ENCODE measurements at places on chromosomes 6 and 20. TPM values are rescaled to one million over a fixed set of nuclear protein-coding genes. Genes with fewer than 3 reads are reported as not detected.

MMS22L gene
- total RNA-seq: 9.2 TPM

GRCh38 chr20:46349035-46349741 is 40.9 kb upstream of the CDH22 start:
- no peak for DNase-seq

SNAI1 gene
- 4.5 TPM for total RNA-seq

DNA sequence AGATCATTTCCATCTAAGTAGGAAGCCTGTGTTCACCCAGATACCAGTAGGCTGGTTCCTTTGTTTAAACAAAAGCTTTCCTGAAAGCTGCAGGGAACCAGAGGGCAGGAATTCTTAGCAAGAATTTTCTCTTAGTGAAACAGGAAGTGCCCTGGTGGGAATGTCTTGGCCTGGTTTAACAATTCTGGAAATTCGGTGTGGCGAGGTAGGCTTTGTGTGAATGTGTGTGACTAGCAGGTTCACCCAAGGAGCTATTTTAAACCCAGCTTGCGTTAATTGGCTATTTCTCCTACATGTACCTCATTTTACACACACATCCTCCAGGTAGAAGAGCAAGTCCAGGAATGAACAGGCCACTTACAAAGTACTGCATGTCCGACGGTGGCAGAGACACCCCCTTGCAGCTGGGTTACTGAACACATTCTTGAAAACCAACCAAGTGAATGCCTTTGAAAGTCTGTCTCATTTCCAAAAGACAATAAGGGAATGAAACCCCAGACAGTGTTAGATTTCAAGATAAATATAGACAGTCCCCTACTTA is 64.6 kb downstream of the GFOD1 start:
- DNase-seq: no peak

DNA sequence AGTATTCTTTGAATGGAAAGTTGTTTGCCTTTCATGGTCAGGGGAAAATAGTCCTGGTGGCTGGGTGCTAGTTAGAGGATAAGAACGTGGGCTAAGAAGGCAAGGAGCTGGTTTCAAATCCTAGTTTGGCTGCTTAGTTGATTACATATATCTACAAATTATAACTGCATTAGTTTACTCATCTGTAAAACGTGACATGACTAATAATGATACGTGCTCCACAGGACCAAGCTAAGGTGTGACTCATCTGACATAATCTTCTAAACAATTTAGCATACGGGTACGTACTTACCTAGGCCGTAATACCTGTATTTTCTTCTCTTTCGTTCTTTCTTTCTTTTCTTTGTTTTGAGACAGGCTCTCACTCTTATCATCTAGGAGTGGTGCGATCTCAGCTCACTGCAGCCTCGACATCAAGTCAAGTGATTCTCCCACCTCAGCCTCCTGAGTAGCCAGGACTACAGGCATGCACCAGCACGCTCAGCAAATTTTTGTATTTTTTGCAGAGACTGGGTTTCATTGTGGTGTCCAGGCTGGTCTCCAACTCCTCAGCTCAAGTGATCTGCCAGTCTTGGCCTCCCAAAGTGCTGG is 1274.2 kb upstream of the GJE1 start:
- DNase-seq: no peak

ZKSCAN3 gene
- 5.2 TPM for total RNA-seq

- no peak for DNase-seq
Observed at GRCh38 chr20:38450412-38450975, 15.4 kb upstream of the SNHG17 start.

DNA sequence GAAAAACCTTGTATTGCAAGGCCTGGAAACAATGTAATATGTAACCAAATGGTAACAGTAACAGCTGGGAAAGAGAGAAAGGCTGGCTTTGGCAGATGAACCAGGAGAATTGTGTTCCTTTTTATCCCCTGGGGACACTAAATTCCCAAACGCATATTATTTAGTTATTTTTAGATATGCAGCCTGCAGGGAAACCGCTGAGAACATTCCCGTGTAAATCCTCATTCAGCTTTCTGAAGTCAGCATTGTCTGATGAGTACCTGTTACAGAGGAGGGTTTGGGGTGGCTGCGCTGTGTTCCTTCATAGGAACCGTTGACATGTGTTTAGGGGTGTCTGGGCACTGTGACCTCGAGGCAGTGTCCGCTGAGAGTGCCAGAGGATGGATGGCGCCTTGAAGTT is 101.3 kb downstream of the SMOC2 start:
- no peak for DNase-seq

RAET1G gene
- total RNA-seq: not detected

DNA sequence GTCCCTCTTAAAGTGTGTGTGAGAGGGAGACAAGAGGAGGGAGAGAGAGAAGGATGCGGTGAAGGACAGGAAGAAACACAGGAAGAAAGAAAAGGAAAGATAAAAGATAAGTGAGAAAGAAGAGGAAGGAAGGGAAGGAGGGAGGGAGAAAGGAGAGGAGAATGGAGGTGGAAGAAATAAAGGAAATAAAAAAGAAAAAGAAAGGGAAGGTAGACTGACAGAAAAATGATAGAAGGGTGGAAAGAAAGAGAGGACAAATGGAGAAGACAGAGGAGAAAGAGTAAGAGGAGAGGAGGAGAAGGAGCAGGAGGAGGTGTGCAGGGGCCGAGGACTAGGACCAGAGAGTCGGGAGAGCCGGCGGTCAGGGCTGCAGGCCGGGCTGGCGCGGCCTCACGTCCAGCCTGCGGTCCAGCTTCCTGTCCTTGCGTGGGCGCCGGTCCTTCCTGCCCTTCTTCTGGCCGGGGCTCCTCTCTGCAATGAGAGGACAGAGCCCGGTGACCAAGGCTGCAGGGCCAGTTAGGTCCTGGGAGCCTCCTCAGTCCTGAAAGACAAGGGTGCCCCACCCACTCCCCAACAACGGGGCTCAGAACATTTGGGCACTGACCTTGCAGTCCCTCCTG is 42.0 kb downstream of the RSPO4 start:
- DNase-seq: no peak

DEFB124 gene
- total RNA-seq: not detected

GRCh38 chr6:6317386-6317785 is 3.1 kb downstream of the F13A1 start:
- no peak for DNase-seq

SRSF3 gene
- total RNA-seq: 176 TPM

DNA sequence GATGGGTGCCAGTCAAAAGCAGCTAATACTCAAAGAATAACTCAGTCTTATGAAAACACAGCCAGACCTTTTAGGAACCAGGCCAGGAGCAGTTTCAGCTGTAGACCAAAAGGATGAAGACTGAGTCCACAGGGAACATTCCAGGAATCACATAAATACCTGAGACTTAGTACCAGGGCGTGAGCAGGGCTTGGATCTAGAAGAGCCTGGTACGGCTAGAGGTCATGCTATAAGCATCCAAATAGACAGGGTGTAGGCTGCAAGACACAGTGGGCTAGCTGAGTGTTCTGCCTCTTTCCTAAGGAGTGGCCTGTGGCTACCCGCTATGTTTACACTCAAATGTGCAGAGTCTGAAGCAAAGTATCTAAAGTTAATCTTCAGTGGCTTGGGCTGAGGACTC is 29.5 kb upstream of the LRRC1 start:
- no peak for DNase-seq
